Esophagus (tissue), 2 donors: ENCODE measurements at places on chromosomes 2 and 18. TPM values are rescaled to one million over a fixed set of nuclear protein-coding genes. Genes with fewer than 3 reads are reported as not detected.

The DYNAP gene
- 27.8 TPM for polyA plus RNA-seq

The PTH2R gene
- polyA plus RNA-seq: not detected

The IL1RL1 gene
- 0.18 TPM for polyA plus RNA-seq

The SATB2 gene
- polyA plus RNA-seq: 0.57 TPM

The ZNF804A gene
- polyA plus RNA-seq: not detected

The MAP2 gene
- 5.2 TPM for polyA plus RNA-seq

The IHH gene
- 0.31 TPM for polyA plus RNA-seq

The ASPRV1 gene
- polyA plus RNA-seq: 0.71 TPM

The NEU2 gene
- polyA plus RNA-seq: not detected

The QPCT gene
- polyA plus RNA-seq: 1.2 TPM

The FAM98A gene
- polyA plus RNA-seq: 17.7 TPM

The LIPG gene
- 1.4 TPM for polyA plus RNA-seq

The TFPI gene
- polyA plus RNA-seq: 6.8 TPM

The GALNT3 gene
- polyA plus RNA-seq: 25.7 TPM

The FBXO36 gene
- 0.57 TPM for polyA plus RNA-seq

The HRH4 gene
- polyA plus RNA-seq: 0.01 TPM
